Stimulated activated CD4-positive, alpha-beta T cell treated with anti-CD3 and anti-CD28 coated beads, Interleukin-1b, Interleukin-23, amount 100 ng/mL, for 48 hours (primary cell): ENCODE measurements at places on chromosomes 5 and 9.

- no peak for DNase-seq
Measured at GRCh38 chr5:9245071-9245470, 300.8 kb downstream of the SEMA5A start.

DNA sequence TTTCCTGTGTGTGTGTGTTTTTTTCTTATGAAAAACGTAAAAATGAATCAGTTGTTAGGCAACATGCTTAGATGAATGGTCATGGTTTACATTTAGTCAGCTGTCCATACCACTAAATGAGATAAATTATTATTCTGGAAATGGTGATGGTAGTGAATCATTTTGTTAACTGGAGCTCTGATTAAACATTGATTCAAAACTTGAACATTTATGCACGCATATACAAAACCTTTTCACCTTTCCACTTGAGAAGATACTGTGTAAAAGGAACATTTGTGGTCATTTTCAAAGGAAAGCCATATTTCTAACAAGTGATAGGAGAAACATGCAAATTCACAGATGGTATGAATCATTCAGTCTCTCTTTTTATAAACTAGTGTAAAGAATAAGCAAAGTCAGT, 162.0 kb downstream of the SLC25A46 start:
- DNase-seq: no peak

DNA sequence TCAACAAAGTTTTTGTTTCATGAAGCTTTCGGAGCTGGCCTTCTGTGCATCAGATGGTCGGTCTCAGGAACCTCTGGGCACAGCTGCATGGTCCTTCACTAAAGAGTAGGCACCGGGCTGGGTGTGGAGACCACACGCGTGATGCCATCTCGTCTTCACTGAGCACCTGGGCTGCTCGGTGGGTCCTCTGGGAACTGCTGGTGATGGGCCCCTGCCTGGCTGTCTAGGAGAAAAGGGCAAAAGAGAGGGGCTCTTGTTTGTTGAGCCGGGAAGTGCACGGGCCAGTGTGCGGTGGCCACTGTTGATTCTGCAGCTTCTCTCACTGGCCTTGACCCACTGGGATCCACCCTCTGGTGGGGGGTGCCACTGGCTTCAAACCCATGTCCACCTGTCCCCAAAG, 46.0 kb downstream of the COL5A1 start:
- no peak for DNase-seq

GRCh38 chr9:123568691-123569688, 213.0 kb downstream of the CRB2 start:
- DNase-seq: no peak

- no peak for DNase-seq
Measured at GRCh38 chr5:104327801-104328200, 765.2 kb upstream of the NUDT12 start.

DNA sequence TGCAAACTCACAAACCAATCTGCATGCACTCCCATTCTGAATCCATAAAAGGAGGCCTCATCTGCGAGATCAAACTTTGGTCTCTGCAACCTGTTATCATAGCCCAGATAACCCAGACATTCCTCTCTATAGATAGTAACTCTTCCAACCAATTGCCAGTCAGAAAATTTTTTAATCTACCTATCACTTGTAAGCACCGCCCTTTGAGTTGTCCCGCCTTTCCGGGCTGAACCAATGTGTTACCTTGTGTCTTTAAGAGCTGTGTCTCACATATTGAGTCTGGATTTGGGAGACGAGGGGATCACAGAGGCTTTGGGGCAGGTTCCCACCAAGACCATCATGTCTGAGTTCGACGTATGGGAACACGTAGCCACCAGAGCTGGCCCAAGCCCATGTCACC, 91.1 kb upstream of the PPP1R26 start:
- DNase-seq: no peak

GRCh38 chr9:136975644-136976043, 1.7 kb upstream of the PTGDS start:
- peak; percentile 38 for DNase-seq

- peak; percentile 30 for DNase-seq
Measured at GRCh38 chr9:121698627-121699570, 47.5 kb downstream of the DAB2IP start.

- DNase-seq: no peak
Measured at GRCh38 chr9:133971121-133971951, 20.8 kb downstream of the VAV2 start.

DNA sequence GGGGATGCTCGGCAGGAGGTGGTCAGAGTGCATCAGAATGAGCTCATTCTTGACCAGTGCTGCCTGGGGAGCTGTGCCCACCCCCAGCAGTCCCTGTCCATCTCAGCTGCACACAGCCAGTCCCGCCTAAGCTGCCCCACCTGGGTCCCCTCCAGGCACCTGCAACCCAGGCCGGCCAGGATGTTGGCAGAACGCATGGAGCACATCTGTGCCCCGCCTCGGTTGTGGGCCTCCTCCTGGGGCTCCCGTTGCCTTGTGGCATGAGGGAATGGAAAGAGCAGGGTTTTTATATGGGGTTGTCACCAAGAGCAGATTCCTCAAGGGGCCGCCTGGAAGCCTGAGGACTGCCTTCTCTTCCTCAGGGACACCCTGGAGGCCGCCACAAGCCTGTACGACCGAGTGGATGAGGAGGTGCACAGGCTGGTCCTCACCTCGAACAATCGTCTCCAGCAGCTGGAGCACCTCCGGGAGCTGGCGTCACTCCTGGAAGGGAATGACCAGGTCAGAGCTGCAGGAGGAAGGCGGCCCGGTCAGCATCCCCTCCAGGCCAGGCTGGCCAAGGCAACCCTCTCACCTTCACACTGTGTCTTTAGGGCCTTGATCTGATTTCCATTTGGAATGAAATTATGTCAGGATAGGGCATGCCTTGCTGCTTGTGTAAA, 34.8 kb upstream of the LRRC14B start:
- no peak for DNase-seq

DNA sequence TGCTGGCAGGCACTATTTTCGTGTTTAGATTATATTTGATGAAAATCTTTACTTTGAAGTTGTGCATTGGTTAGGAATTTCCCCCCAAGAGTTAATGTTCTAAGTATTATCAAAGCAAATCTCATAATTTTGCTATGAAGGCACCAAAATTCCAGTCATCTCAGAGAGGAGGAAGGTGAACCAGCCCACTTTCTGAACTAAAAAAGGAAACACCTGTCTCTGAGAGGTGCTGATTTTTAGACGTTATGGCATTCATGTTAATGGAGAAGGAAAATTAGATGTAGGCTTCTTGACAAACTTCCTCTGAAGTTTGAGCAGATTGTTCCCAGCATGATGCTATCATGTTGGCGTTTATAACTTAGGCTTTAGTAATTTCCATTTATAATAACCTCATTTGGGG, 432.9 kb upstream of the ACTBL2 start:
- DNase-seq: no peak

GRCh38 chr5:127373858-127374491, 83.4 kb downstream of the MEGF10 start:
- no peak for DNase-seq

DNA sequence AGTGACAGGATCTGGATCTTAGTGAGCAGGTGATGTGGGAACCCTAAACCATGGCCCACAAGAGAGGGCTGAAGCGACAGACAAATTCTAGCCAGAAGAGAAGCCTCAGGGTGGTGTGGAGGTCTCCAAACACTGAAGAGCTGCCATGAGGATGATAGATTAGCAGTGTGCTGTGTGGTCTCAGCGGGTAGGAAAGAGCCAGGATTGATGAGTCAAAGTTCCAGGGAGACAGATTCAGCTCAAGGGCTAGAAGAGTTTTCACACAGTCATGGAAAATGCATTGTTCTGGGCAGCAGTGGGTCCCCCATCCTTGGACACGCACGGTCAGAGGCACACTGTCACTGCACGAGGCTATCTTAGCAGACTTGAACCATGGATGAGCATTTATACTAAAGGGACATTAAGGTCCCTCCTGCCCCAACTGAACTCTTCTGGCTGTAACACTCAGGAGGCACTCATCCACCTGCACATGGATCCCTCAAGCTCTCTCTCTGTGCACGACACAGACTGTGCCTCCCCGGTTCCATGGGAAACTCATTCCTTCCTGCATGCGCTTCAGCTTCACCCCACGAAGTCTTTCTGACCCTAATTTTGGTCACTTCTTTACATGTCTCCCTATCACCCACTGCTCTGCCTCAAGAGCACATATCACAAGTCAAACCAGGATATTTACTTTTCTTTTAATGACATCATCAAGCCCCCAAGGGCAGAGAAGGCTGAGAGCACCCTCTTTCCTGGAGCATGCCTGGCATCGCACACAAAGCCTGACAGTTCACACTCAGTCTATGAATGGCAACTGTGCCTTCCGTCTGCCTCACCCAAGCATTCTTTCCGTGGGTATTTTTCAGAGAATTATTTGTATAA, 84.8 kb downstream of the TLE1 start:
- DNase-seq: no peak

GRCh38 chr9:4576448-4576847, 85.6 kb upstream of the PLPP6 start:
- no peak for DNase-seq

DNA sequence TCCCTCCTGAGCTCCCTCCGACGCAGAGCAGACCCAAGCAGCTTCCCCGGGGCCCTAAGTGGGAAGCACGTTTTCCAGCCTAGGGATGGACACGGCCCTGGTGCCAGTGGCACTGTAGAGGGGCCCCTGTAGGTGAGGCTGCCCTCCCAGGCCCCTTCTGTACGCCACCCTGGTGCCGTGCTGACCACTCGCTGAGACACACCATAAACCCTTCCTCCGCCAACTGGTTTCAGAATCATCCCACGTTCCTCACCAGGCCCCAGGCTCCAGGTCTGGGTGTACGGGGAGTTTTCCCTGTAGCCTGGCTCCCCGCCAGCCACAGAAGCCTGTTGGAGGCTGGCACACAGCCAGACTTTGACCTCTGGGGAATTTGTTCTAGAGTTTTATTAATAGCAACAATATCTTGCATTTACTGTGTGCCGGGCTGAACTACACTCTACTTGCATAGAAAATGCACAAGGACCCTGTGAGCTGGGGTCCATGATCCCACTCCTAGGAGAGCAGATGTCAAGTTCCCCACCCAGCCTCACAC, 18.2 kb upstream of the WDR38 start:
- no peak for DNase-seq

DNA sequence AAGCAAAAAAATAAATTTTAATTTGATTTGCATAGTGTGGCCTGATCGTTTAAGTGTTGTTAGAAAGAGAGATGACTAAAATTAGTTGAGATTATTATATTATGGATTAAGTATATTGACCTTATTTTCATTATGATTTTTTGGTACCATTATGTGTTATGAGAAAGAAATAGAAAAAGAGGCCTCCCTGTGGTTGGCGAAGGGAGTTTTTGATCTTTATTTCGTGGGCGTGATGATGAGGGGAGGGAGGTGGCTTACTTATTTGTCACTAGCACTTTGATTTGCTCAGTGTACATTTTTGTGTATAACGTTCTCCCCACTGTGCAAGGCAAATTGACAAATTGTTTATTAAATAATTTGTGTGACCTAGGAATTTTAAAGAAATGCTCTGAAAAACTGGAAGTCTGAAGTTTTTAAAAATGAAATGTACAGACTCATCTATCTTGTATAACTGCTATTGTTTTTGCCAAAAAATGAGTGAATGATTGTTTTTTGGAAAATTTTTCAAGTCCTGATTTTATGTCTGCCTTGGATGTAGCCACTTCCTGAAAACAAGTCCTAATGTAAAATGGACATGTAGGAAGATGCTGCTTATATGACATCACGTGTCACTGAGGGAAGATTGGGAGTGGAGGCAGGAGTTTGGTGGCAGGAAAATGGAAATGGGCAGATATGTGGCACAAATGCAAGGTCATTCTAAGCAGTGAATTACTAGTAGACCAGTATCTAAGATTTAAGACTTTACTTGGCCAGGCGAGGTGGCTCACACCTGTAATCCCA, 3.0 kb downstream of the DAPK1 start:
- peak; percentile 47 for DNase-seq

- DNase-seq: no peak
Measured at GRCh38 chr5:28164568-28164967, 1126.2 kb upstream of the CDH9 start.

GRCh38 chr5:146704949-146705665, 173.4 kb downstream of the PPP2R2B start:
- DNase-seq: no peak

DNA sequence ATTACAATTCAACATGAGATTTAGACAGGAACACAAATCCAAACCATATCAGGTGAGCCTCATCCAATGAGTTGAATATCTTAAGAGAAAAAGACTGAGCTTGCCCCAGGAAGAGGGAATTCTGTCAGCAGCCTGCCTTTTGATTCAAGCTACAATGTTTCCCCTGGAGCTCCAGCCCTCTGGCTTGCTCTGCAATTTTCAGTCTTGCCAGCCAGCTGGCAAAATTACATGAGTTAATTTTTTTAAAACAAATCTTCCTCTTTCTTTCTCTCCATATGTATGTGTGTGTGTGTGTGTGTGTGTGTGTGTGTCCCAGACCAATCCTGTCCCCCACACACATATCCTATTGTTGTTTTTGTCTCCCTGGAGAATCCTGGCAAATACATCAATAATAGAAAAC, 313.2 kb downstream of the CDH10 start:
- no peak for DNase-seq

DNA sequence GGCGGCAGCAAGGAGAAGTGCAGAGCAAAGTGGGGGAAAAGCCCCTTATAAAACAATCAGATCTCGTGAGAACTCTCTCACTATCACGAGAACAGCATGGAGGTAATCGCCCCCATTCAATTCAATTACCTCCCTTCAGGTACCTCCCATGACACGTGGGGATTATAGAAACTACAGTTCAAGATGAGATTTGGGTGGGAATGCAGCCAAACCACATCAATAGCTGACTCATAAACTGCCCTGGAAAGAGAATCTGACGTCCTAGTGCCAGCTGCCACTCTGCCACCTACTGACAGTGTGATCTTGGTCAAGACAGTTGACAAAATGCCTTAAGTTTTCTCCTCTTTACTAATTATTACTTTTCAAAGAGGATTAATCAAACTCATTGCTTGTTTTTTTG, 128.3 kb downstream of the GPBP1 start:
- DNase-seq: peak; percentile 74

- DNase-seq: no peak
Measured at GRCh38 chr9:134375430-134376385, 49.5 kb downstream of the RXRA start.

- no peak for DNase-seq
Measured at GRCh38 chr9:15882328-15882727, 329.5 kb downstream of the CCDC171 start.

DNA sequence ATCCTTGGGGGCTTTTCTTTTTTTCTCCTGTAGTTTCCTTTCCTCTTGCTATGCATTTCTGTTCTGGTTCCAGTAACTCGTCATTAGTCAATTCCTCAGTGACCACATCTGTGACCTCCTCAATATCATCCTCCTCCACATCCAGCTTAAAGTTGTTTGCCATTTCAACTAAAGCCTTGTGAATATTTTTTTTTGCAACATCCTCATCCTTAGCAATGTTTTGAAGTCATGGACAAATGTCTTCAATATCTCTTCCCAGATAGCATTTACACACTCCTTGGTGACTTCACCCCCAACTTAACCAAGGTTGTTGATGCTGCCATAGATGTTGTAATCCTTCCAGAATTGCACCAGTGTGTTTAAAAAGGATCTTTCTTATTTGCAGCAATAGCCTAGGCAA, 14.7 kb upstream of the ADRB2 start:
- no peak for DNase-seq
